ENCODE measurements at places on chromosomes 1 and 21.

DNA sequence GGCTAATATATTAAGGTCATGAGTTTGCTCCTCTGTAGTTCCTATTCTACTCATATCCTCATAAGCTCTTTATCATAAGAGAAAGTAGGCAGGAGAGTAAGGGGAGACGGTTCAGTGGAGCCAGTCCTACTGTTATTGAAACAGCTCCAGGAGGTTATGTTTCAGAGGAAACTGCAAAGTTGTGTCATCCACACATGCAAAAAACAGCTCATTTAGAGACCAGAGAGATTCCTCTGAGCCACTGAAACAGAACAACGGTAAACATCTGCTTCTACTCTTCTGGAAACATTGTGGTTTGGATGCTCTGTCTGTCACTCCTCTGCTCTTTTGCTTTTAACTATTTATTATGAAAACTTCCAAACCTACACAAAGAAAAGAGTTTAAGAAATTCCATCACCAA lies 66.3 kb upstream of the PPP2R5A start:
- DNase-seq = no peak

DNA sequence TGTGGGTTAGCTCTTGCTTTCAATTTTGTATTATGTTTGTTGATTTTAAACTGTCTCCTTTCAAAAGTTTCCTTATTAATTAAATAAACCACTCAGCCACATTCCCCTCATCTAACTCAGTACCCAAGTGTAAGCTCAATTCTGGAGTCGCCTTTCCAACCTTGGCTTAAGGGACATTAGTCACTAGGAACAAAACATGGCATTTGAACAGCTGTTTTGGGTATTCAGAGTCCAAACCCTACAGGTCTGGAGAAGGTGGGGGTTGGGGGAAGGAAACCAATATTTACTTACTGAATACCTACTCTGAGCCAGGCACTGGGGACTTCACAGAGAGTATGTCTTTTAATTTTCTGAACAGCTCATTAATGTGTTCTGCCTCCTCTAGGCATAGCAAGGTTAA lies 117.2 kb upstream of the JUN start:
- DNase-seq = no peak

DNA sequence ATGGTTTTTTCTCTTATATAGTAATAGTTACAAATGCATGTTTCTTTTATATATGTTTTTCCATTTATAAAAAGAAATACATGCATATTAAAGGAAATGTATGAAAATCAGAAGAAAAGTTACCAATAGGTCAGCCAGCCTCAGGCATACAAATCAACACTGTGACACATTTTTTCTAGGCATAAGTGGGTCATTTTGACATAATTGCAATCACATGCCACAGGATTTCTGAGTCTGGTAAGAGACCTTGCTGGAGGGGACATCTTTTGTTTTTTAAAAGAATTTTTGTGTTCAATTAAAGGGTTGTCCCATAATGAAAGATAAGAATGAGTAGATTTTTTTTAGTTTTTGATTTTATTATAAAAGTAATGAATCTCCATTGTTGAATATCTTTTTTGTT lies 473.1 kb downstream of the PCP4 start:
- DNase-seq = no peak

DNA sequence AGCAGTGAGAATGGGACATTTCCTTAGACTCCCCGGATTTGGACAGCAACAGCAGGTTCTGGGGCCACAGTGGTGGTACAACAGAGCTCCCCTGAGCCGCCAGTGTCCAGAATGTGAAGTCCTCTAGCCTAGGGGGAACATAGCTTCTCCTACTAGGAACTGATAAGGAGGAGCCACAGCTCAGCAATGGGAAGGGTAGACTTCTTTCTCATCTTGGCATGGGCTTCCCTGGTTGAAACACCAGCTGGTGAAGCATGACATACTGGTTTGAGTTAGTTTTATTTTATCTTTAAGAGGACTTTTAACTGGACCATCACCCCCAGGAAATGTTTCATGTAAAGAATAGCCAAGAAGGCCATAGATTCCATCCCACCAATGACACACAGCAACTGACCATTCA lies 68.4 kb downstream of the KCNJ15 start:
- no peak for DNase-seq

DNA sequence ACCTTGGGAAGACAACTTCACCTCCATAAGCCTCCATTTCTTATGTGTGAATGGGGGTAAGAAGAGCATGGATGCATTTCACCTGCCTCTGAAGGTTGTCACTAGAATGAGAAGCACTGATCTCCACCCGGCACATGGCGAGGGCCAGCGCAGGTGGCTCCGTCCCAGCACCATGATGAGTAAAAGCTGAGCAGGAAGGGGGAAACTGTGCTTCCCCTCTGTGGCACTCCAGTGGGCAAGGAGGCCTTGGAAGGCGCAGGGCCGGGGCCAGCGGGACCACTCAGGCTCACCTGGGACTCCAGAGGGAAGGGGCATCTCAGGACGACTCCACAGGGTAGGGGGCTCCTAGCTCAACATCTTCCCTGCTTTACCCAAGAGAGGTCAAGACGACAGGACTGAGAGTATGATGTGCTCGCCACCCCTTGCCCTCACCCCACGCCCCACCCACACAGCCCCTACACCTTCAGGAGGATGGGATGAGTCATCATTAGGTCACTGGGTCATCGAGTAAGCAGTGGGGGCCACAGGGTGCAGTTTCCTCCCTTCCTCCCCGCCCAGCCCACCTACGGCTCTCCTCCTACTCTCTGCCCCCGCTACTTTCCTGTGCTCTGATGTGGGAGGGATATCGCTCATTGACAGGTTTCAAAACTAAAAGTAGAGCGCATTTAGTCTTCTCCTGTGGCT lies 112.1 kb downstream of the HIVEP3 start:
- DNase-seq = no peak

DNA sequence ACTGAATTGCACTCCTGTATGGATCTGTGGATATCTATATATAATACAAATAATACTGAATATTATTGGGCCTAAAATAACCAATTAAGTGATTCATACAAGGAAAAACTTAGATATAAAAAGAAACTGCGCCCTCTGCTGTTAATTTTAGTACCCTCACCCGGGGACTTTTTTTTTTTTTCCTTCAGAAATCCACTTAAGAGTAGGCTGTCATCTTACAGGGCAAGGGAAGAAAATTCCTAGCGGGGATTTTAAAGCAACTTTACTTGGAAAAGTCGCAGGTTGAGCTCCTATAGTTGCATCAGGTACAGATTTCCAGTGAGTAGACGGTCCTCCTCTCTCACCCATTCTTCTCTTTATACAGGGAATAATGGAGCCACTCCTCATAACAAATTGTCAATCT lies 1.3 kb downstream of the NTNG1 start:
- no peak for DNase-seq

DNA sequence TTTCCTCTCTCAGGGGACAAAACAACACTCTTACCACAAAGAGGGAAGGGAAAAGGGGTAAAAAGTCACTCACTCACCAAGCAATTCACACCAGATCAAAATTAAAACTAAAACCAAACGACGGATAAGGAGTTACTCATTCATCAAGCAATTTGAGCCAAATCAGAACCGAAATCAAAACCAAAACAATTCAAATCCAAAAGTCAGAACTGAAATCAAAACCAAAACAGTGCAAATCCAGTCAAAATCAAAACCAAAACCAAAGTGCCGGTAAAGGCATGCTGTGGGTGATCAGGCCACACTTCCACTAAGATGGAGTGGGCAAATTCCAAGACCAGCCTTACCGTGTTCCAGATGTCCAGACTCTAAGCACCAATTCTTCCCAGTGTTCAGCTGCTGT lies 717.9 kb downstream of the AMY1C start:
- DNase-seq = no peak

All from Ammon's horn (tissue), 1 donor.